ENCODE measurements at places on chromosomes 3 and 15.

GRCh38 chr3:186651678-186652215, 11.5 kb downstream of the FETUB start:
- no peak for DNase-seq

DNA sequence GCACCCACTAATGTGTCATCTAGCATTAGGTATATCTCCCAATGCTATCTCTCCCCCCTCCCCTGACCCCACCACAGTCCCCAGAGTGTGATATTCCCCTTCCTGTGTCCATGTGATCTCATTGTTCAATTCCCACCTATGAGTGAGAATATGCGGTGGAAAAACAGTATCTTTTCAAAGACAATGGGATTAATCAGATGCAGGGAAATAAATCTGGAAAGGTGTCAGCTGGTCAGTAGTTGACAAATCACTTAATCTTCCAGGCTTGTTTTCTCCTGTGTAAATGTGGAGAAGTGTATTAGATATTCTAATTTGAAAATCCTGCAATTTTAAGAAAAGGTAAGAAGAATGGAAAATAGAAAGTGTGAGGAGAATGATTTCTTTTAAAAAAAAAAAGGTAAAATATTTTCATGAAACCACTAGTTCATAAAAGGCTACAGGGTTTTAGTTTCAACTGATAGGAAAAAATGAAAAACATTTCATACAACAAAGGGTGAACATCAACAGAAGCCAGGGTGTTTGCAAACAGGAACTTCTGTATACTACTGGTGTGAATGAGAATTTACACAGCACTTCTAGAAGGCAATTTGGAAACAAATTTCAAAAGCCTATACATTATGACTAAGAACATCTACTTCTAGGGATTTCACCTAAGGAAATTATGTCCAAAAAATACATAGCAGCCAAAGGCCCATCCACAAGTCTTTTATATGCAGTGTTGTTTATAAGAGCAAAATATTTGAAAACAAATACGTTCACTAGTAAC, 113.5 kb downstream of the CBLB start:
- no peak for DNase-seq

DNA sequence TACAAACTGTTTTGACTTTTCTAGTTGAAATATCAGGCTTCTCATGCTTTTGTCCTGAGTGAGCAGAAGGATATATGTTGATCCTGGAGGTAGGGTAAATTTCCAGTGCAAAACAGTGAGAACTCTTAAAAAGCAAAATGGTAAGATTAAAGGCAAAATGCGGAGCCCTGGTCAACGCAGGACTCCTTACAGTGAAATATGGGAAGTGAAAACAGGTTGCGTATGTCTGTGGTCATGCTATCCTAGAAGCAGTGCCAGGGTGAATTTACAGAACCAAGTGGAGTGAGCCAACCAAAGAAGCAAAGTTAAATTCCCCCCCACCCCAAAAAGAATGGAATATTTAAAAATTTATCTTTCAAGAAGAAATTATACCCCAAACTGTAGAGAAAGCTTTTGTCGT, 256.4 kb downstream of the NR2F2 start:
- no peak for DNase-seq

GRCh38 chr3:51275111-51275805, 109.8 kb upstream of the MANF start:
- DNase-seq = no peak

DNA sequence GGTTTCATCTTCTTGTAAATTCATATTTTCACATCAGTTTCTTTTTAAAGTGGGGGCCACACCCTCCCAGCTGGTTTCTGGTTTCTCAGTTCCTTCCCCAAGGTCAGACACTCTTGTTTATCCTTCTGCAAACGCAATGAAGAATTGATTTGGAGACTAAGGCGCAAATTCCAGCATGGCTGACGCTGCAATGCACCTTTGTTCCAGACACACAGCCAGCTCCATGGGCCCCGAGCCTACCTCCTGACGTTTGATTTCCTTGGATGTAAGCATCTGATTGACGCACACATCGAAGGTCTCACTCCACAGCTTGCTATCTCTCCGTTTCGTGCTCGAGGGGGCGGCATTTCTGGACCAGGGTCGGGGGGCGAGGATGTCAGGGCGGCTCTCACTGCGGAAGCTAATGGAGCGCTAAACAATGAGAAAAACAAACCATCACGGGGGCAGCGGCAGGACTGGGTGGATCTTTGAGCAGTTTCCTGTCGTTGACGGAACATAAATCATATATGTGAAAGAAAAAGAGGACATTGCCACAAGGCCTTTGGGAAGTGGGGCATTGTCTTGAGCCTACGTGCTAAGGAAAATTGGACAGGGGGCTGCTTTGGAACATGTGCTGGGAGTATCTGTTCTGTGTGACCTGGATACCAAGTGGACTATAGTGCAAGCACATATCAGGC, 46.9 kb downstream of the ARHGEF3 start:
- no peak for DNase-seq

GRCh38 chr15:85497172-85497569, 116.8 kb downstream of the AKAP13 start:
- DNase-seq = no peak

DNA sequence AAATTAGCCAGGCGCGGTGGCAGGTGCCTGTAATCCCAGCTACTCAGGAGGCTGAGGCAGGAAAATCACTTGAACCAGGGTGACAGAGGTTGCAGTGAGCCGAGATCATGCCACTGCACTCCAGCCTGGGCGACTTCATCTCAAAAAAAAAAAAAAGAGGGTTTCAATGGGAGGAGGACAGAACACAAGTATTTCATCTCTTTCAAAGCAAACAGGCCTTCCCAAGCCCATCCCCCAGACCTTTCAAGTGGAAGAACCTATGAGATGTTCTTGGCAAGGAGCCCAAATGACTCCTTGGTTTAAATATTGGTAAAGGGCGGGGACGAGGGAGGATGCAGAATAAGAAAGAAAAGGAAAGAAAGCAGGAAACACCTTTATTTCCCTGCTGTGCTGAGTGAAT, 62.2 kb upstream of the MCF2L2 start:
- no peak for DNase-seq

DNA sequence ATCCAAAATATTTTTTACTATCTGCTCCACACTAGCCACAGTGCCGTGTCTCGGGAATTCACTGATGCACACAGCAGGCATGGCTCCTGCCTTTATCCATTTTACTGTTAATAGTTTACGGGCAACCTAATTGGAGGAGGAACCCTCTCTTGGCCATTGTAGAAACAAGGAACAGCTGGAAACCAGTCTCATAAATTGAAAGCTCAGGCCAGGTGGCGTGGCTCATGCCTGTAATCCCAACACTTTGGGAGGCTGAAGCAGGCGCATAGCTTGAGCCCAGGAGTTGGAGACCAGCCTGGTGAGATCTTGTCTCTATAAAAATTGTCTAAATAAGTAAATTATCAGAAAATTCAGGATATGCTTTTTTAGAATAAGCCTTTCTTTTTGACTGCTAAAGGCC, 39.0 kb downstream of the IL5RA start:
- no peak for DNase-seq

- DNase-seq = no peak
These were observed 209.5 kb upstream of the LRRN1 start for GRCh38 chr3:3589715-3590130.

Measured in amygdala (tissue), 56 donors.